ENCODE measurements at places on chromosomes 1 and 21.

DNA sequence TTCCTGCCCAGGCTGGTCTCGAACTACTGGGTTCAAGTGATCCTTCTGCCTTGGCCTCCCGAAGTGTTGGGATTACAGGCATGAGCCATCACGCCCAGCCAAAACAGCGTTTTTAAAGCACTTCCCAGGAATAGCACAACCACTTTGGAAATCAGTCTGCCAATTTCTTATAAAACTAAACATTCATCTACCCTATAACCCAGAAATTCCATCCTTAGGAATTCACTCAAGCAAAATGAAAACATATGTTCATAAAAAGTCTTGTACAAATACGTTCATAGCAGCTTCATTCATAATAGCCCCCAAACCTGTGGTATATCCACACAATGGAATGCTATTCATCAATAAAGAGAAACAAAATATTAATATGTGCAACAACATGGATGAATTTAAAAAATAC lies 36.1 kb downstream of the PHC2 start:
- H3K4me3 ChIP-seq = no peak overlapping the region
- no peak for DNase-seq
- no peaks in the 10 kb centered on the region for H3K36me3 ChIP-seq
- peaks cover 44% of the 10 kb centered on the region for H3K4me1 ChIP-seq
- no peak overlapping the region for H3K27ac ChIP-seq

- H3K27ac ChIP-seq = no peak overlapping the region
- DNase-seq = no peak
- H3K27me3 ChIP-seq = no peaks in the 10 kb centered on the region
- peaks cover 4% of the 10 kb centered on the region for H3K4me1 ChIP-seq
Observed at GRCh38 chr21:32702702-32703101, 25.1 kb downstream of the SYNJ1 start.

DNA sequence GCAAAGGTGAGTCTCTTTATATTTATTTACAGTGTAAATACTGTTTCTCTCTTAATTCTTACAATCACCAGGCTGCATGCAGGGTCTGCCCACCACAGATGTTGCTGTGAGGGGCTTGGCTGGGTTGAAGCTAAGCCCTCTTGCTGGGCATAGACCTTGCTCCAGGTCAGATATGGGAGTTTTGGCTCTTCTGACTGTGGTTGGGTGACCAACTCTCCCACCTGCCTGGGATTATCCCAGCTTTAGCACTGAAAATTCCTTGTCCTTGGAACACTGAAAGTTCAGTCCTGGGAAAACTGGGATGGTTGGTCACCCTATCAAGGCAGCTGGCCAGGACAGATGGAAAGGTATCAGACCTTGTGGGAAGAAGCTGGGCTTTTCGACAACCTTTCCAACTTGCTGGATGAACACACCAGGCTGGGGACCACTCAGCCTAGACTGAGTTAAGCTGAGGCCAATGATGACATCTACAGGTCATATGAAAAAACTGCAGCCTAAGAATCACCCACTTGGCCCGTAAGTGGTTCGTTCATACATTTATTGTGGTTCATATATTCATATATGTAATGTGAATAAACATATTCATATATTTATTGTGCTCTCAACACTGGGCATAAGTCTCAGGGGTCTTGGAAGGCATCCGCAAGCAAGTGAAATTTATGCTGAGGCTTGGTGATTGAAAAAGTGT lies 26.6 kb upstream of the HPDL start:
- DNase-seq = no peak
- no peak overlapping the region for H3K4me3 ChIP-seq
- H3K27ac ChIP-seq = no peak overlapping the region
- H3K27me3 ChIP-seq = no peaks in the 10 kb centered on the region

DNA sequence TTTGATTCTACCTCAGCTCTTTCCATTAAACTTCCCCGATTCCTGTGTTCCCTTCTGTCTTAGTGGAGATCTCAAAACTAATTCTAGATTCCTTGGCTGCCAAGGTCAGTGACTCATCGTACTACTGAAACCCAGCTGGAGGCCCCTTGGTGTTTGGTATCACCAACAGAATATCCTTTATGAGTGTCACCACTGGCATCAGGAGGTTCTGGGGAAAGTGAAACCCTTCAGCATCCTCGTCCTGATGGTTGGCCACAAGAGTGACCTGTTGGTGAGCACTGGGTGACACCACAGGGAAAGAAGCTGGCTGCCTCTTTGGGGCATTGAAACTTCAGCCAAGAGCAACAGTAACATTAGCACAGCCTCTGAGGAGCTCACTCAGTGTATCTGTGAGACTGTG lies 9.6 kb downstream of the RAB42 start:
- H3K27ac ChIP-seq = peak overlapping the region; percentile 3
- peaks cover 15% of the 10 kb centered on the region for H3K4me1 ChIP-seq
- no peak for DNase-seq
- peaks cover 36% of the 10 kb centered on the region for H3K36me3 ChIP-seq
- H3K27me3 ChIP-seq = no peaks in the 10 kb centered on the region

- H3K36me3 ChIP-seq = no peaks in the 10 kb centered on the region
- no peak overlapping the region for H3K27ac ChIP-seq
- H3K4me3 ChIP-seq = no peak overlapping the region
- DNase-seq = no peak
- H3K4me1 ChIP-seq = no peaks in the 10 kb centered on the region
Observed at GRCh38 chr1:17816511-17816910, 61.4 kb downstream of the ACTL8 start.

GRCh38 chr1:82722608-82723007 lies 921.9 kb downstream of the ADGRL2 start:
- no peak overlapping the region for H3K27ac ChIP-seq
- no peak for DNase-seq
- no peaks in the 10 kb centered on the region for H3K4me1 ChIP-seq
- no peaks in the 10 kb centered on the region for H3K36me3 ChIP-seq
- H3K27me3 ChIP-seq = no peaks in the 10 kb centered on the region

DNA sequence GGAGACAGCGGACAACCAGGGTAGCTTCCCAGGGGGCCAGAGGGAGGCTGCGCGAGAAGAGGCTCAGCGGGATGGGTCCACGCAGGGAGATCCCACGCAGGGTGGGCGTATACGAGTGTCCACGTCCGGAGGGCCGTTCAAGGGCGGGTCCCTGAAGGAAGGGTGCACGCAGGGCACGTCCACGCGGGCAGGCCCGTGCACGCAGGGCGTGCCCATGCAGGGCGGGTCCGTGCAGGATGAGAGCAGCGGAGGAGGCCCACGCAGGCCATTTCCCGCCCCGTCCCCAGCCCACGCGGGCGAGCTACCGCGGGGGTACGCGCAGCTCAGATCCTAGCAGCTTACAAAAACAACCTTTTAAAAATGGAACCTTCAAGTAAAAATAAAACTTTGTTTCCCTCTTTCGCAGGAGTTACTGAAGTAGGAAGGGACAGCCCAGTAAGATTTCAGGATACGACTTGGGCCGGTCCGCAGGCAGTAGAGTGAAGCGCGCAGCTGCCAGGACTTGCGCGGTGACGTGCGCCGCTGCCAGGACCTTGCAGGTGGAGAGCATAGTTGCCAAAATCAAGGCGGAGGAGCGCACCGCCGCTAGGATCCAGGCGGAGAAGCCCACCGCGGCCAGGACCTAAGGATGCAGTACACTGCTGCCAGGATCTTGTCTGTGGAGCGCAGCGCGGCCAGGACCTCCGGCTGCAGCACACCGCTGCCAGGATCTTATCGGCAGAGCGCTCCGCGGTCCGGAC lies 416 bp upstream of the RNF187 start:
- peak overlapping the region; percentile 95 for H3K27ac ChIP-seq
- H3K27me3 ChIP-seq = no peaks in the 10 kb centered on the region
- H3K36me3 ChIP-seq = peaks cover 9% of the 10 kb centered on the region
- H3K4me3 ChIP-seq = peak overlapping the region; percentile 71

DNA sequence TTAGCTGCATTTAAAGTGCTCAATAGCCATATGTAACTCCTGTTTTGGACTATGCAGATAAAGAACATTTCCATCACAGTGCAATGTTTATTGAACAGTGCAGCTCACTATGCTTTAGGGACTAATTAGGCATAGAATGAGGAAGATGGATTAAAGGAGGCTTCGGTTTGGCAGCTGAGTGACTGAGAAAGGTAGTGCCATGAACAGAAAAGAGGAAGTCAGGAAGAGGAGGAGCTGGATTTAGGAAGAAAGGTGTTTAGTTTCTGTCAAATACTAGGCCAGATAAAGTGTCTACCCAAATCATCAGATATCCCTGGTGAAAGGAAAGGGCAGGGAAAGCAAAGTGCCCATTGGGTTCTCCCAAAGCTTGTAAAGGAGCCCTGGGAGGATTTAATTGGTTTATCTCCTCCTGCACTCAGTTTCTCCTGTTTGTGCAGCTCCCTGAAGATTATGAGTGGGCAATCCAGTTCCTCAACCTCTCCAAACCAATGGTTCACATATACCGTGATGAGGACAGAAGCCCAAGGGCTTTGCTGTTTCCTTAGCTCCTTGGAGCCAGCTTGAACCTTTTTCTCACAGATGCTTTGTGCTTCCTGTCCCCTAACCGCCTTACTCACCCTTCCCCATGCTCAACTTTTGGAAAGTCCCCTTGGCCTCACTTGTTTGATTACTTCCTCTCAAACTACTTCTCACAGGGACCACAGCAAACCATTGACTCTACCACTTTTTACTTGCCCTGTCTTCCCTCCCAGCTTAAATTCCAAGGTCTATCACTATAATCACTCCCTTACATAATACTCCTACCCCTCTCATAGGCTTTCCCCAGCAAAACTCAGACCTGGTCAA lies 3.5 kb upstream of the RAP1A start:
- H3K27me3 ChIP-seq = no peaks in the 10 kb centered on the region
- DNase-seq = no peak
- no peak overlapping the region for H3K27ac ChIP-seq
- H3K36me3 ChIP-seq = no peaks in the 10 kb centered on the region
- H3K4me3 ChIP-seq = no peak overlapping the region
- H3K4me1 ChIP-seq = peaks cover 35% of the 10 kb centered on the region

GRCh38 chr1:236320671-236321070 lies 38.9 kb upstream of the ERO1B start:
- no peaks in the 10 kb centered on the region for H3K27me3 ChIP-seq
- no peak overlapping the region for H3K4me3 ChIP-seq
- no peak for DNase-seq
- H3K36me3 ChIP-seq = no peaks in the 10 kb centered on the region
- no peak overlapping the region for H3K27ac ChIP-seq

GRCh38 chr1:182575540-182576149 lies 13.4 kb downstream of the RNASEL start:
- no peak overlapping the region for H3K27ac ChIP-seq
- DNase-seq = peak; percentile 66
- peaks cover 72% of the 10 kb centered on the region for H3K36me3 ChIP-seq
- H3K4me1 ChIP-seq = no peaks in the 10 kb centered on the region
- H3K27me3 ChIP-seq = no peaks in the 10 kb centered on the region

- DNase-seq = no peak
- H3K36me3 ChIP-seq = no peaks in the 10 kb centered on the region
- H3K27me3 ChIP-seq = no peaks in the 10 kb centered on the region
- H3K4me3 ChIP-seq = no peak overlapping the region
- no peak overlapping the region for H3K27ac ChIP-seq
- H3K4me1 ChIP-seq = no peaks in the 10 kb centered on the region
Observed at GRCh38 chr1:65319141-65319540, 9.8 kb downstream of the DNAJC6 start.

- DNase-seq = no peak
- no peak overlapping the region for H3K27ac ChIP-seq
- H3K27me3 ChIP-seq = no peaks in the 10 kb centered on the region
- peaks cover 20% of the 10 kb centered on the region for H3K4me1 ChIP-seq
Observed at GRCh38 chr1:56326056-56326455, 253.3 kb downstream of the PLPP3 start.

GRCh38 chr1:41249319-41249718 lies 7.2 kb upstream of the SCMH1 start:
- peaks cover 6% of the 10 kb centered on the region for H3K4me1 ChIP-seq
- H3K4me3 ChIP-seq = no peak overlapping the region
- no peak overlapping the region for H3K27ac ChIP-seq
- H3K27me3 ChIP-seq = no peaks in the 10 kb centered on the region

DNA sequence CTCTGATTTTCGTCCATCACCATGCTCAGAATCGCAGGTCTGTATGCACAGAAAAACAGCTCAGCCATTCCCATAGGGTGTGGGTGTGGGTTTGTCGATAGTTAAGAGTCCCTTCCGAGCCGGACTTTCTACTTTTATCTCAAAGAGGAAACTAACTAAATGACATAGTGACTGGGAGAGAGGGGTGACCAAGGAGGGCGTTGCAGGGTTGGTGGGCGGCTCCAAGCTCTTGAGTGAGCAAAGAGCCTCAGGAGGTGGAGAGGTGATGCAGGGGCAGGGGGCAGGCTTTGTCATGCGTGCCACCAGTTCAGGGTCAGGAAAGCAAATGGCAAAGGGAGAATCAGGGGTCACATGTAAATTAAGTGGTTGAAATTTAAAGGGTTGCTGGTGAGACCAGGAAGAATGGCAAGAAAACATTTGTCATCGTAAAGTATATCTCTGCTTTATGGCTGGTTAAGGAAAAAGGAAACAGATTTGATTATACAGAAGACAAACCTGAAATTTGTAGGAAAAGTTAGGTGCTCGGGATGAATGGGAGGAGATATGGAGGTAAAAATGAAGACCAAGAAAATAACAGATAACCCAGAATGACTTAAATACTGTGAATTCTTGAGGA lies 249.0 kb downstream of the SETD4 start:
- DNase-seq = no peak
- H3K4me3 ChIP-seq = no peak overlapping the region
- peaks cover 6% of the 10 kb centered on the region for H3K27me3 ChIP-seq
- no peaks in the 10 kb centered on the region for H3K4me1 ChIP-seq
- no peaks in the 10 kb centered on the region for H3K36me3 ChIP-seq
- H3K27ac ChIP-seq = no peak overlapping the region

- H3K27me3 ChIP-seq = no peaks in the 10 kb centered on the region
- no peak overlapping the region for H3K4me3 ChIP-seq
- H3K27ac ChIP-seq = no peak overlapping the region
Observed at GRCh38 chr1:204723131-204723787, 37.7 kb upstream of the LRRN2 start.

DNA sequence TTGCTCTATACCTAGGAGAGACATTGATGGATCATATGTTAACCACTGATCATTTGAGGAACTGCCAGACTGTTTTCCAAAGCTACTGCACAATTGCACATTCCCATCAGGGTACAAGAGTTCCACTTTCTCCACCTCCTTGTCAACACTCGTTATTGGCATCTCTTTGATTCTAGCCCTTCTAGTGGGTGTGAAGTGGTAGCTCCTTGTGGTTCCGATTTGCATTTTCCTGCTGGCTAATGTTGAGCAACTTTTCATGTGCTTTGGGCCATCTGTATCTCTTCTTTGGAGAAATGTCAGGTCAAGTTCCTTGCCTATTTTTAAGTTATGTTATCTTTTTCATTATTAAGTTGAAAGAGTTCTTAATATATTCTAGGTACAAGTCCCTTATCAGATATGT lies 90.1 kb downstream of the DMRTB1 start:
- no peaks in the 10 kb centered on the region for H3K36me3 ChIP-seq
- no peaks in the 10 kb centered on the region for H3K27me3 ChIP-seq
- H3K27ac ChIP-seq = no peak overlapping the region
- no peak for DNase-seq

GRCh38 chr1:203439131-203439730 lies 36.4 kb upstream of the PRELP start:
- H3K4me3 ChIP-seq = no peak overlapping the region
- no peaks in the 10 kb centered on the region for H3K36me3 ChIP-seq
- DNase-seq = no peak
